ENCODE measurements at places on chromosomes 2 and 18.

- no peak for DNase-seq
These were observed 226.9 kb upstream of the KYNU start for GRCh38 chr2:142650601-142651000.

DNA sequence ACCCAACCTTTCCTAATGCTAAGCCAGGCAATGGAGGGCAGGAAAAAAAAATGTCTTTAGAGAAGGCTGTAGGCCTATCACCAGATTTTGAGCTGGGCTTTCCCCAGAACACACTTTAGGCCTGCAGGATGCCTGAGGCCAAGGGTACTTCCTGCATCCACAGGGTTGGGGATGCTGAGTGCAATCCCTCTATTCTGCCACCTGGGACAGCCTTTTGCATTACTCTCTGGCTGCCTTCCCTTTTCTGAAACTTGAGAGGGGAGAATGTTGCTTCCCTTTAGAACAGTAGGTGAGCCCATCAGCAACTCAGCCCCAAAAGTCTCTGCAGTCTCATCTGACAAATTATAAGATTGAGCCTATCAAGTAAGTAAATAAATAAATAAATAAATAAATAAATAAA is 195.2 kb downstream of the SLC8A1 start:
- peak; percentile 21 for DNase-seq

GRCh38 chr18:46712406-46712805 is 44.4 kb downstream of the ST8SIA5 start:
- DNase-seq, result no peak

DNA sequence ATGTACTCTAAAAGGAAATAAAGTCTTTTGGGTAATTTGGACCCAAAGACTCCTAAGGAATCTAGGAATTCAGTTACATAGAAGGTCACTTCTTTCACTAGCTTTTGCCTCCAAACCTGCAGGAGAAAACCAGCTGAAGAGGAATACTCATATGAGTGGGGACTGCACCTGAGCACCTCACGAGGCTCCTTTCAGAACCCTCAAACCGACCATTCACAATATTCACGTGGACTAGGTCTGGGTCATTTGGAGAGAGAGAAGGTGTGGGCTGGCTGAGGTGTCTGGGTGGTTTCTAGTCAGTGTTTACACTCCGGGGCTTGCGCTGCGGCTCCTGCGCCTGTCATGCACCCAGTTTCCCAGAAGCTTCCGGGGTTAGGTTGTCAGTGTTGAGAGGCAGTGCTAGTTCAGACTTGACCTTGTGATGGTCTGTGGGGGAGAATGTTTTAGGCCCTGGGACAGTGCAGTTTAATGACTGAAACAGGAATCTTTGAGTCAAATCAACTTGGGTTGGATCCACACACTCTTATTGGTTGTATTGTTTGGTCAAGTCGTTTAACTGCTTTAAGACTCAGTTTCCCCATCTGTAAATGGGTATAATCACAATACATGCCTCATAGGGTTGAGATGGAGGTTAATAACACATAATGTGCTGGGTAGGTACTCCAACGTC is 78.4 kb downstream of the LIMS1 start:
- peak; percentile 94 for DNase-seq

- DNase-seq, result no peak
These were observed 134.3 kb downstream of the SOCS6 start for GRCh38 chr18:70423120-70423519.
